ENCODE measurements at places on chromosomes 4 and X.

GRCh38 chr4:169640261-169640870 lies 20.0 kb downstream of the CLCN3 start:
- no peak for DNase-seq

- no peak for DNase-seq
Measured at GRCh38 chr4:31187979-31188378, 467.8 kb downstream of the PCDH7 start.

GRCh38 chrX:40012039-40012867 lies 85.5 kb downstream of the BCOR start:
- DNase-seq: no peak

DNA sequence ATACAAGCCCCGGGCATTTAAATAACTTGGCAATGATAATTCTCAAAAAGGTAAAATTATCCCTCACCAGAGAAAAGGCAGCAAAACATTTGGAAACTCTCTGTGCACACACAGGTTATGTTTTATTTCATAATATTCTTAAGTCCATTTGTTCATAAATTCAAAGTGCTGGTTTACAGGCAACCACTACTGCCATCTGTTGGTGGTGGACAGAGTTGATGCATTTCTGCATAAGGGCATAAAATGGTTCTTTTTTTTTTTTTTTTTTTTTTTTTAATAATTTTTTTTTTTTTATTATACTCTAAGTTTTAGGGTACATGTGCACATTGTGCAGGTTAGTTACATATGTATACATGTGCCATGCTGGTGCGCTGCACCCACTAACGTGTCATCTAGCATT lies 31.5 kb upstream of the IL21 start:
- DNase-seq: peak; percentile 38

- no peak for DNase-seq
Measured at GRCh38 chr4:142567199-142567598, 278.9 kb downstream of the INPP4B start.

GRCh38 chr4:47010347-47010911 lies 17.0 kb upstream of the GABRA4 start:
- no peak for DNase-seq
